ENCODE measurements at places on chromosomes 6 and 20.

DNA sequence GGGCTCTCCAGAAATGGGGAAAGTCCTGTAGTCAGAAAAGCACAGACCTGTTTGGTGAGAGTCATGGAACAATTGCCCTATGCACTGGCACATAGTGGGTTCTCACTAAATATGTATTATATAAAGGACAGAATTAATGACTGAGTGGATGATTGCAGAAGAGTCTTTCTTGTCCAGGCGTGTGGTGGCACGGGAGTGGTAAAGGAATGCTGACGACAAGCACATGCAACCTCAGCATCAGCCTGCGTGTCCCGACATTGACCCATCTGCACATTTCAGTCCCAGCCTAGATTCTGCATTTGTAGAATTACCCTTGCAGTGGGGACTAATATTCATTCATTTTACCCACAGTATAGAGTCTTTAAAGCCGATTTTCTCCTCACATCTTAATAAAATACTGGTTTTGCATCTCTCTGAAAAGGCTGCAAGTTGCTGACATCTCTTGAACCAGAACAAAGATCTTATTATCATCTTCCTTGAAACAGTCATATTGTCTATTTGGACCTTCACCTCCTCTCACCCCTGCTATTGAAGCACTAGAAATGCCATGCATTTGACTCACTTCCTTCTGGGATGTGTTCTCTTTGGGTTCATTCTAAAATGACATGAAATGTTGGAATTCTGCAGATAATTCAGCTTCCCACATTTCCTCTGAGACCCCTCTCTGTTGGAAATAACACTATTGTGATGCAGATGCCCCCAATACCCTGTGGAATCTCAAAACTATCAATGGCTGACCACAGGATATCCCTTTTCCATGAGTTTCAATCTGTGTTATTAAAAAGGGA lies 883.6 kb upstream of the FLRT3 start:
- DNase-seq: no peak

GRCh38 chr6:3773678-3774298 lies 22.3 kb upstream of the PXDC1 start:
- DNase-seq: no peak

DNA sequence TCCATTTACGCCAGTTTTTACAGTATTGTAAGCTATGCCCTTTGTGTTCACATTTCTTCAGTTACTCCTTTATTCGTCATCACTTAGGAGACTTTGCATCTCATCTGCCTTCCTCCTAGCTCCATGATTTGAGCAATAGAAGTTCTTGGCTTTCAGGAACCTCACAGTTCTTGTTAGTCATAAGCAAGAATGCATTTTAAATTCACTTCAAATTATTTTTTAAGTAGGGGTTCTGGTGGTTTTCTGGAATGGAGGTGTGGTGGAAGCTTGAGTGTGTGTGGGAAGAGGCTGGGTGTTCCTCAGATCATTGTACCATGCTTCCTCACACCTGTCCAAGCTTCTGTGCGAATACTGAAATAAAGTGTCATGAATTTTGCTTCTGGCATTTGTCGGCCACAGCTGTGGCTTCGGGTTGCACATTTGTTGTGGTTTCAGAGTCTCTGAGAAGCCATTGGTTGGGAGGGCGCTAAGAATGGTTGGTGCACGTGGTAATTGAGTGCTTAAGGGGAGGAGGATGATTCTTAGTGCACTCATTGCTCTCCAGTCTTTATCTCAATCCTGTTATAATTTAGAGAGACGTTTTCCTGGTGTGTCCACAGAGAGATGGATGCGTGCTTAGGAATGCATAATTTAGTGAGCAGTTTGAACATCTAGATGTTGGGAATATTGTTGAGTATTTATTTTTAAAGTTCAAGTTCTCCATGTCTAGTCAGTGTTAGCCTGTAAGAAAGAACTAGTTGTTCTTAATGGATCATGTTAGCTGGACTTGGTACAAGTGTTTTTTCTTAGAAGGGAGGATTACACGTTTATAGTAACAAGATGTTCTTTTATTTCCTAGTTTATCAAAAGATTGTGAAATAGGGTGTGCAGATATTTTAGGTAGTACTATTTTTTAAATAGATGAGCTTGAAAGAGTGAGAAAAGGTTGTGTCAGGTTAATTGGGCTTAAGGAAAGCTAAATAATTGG lies 31.9 kb downstream of the FOXO3 start:
- DNase-seq: no peak

DNA sequence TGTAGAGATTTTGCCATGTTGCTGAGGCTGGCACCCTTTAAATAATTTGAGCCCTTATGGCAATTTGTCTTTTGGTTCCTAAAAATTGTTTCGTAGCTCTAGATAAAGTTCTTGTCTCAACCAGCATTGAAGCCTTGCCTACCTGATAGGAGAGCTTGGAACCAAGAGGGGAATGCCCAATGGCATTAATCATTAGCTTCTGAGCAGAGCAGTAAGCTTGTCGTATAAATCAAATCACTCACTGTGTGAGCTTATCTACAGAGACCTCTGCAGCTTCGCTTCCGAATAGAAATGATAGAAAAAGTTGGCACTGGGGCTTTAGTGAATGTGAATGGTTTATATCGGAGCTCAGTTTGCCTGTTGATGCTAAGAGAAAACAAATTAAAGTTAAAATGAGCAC lies 10.7 kb downstream of the ANKRD6 start:
- DNase-seq: no peak

- DNase-seq: no peak
These were observed 356.2 kb downstream of the GJA1 start for GRCh38 chr6:121791396-121792315.

GRCh38 chr6:36120539-36120938 lies 9.8 kb upstream of the MAPK13 start:
- peak; percentile 35 for DNase-seq

GRCh38 chr6:45424451-45424861 lies 46.7 kb upstream of the SUPT3H start:
- DNase-seq: no peak

DNA sequence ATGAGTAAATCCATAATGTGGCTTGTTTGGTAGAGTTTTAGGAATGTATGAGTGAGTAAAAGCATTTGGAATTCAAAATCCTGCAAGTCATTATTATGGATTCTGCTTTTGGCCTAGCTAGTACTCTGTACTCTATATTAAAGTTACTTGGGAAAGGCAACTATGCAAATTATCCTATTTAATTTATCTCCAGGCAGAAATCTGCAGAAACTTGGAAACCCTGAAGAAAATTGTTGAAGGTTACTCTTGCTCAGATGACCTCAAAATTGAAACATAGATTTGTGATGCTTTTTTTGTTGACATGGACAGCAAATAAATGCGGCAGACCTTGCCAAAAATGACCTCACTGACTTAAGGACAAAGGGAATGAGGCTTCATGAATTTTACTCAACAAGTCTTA lies 477.1 kb upstream of the EYS start:
- DNase-seq: no peak

GRCh38 chr6:70819646-70820045 lies 137.2 kb downstream of the B3GAT2 start:
- DNase-seq: no peak

DNA sequence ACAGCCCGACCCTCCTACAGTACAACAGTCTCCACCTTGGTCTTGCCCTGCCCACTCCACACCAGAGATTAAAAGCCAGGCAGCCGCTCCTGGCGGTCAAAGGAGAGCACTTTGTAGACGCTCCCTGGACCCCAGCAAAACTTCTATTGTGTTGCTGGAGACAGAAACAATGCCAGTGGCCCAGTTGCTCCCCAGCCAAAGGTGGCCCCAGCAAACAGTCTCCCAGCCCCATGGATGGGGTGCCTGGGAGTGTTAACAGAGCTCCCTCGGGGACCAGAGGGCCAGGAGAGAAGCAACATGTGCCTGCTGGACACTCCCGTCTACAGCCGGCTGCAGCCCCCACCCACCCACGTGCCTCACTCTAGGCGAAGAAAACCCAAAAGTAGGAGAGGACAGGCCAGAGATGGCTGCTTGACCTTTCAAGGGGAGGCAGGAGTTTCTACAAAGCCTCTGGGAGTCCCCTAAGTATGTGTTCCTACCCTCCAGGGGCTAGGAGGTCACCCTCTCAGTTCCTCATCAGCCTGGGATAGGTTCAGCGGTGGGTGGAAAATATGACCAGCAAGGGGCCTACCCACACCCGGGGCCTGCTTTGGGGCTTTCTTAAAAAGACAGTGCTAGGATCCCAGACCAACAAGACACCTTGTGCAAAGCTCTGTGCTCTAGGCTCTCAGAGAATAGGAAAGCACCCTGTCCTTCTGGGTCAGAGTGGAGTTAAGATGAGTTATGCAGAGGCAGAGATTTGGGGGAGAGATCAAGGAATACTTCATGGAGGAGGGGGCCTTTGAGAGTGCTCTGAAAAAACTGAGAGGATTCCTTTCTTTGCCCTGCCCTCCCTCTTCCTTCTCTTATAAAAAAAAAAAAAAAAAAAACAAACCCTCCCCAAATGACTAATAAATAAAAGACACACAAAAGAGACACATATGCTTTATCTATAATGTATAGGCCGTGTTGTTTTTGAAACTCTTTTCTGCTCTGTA lies 19.0 kb upstream of the PREX1 start:
- DNase-seq: no peak

DNA sequence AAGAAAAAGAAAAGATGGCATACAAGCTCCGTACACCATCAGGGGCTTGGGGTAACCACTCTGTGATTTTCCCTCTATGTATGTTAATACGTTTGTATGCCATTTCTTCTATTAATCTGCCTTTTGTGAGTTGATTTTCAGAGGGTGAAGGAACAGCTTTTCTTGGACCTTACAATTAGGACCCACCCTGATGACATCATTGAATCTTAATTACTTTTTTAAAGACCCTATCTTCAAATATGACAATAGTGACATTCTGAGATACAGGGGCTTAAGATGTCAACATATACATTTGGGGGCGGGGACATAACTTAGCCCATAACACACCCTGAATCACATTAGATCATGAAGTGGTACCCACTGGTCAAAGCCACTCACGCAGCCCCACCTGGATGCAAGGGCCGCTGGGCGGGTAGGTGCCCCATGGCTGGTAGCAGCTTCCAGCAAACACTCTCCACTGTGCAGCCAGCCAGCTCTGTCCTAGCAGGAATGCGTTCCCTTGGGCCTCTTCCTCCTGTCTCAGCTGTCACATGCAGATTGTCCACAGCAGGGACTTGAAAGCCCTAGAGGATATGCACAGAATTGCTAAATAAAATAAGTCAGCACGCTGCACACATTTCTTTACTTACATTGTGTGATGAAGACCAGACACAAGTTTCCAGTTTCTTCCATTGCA lies 74.5 kb downstream of the FOXF2 start:
- DNase-seq: no peak

- no peak for DNase-seq
These were observed 509.3 kb downstream of the QKI start for GRCh38 chr6:163923658-163924411.

- DNase-seq: no peak
These were observed 868 bp downstream of the NCOA3 start for GRCh38 chr20:47502271-47503239.

GRCh38 chr6:6007366-6008088 lies 802 bp upstream of the NRN1 start:
- DNase-seq: no peak

DNA sequence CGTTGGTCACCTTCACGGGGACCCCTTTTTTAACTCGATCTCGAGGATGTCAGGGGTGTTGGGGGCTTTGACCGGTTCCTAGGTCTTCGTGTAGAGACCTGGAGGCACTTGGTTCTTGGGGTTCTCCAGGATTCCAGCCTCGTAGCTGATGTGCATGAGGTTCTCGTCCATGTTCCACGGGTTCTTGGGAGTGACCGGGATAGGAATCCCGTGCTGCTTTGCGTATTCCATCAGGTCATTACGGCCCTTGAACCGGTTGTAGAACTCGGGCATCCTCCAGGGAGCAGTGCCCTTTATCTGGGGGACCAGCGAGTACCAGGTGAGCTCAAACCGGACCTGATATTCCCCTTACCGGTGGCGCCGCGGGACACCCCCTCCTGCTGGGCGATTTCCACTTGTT lies 88.0 kb upstream of the RIPOR2 start:
- no peak for DNase-seq

DNA sequence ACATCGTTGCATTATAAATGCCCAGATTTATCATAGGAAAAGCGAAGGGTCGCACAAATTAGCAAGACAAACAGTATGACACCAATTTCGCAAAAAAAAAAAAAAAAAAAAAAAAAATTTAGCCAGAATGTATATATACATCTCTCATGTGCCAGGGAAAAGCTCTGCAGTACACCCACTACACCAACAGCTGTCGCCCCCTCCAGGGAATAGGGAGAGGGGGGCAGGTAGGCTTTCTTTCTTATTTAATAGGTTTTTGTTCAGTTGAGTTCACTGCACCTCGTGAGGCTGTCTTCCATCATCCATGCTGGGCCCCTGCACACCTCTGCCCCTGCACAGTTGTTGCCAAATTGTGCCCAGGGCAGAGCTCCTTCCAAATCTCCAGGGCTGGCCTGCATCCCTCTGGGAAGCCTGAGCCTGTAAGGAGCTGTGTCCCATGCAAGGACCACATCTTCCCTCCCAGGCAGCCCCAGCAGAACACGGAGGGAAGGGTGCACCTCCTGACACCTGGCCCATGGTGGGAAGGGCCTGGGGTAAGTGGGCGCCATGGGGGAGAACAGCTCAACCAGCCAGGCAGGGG lies 85.4 kb downstream of the NINL start:
- no peak for DNase-seq

- no peak for DNase-seq
These were observed 248.4 kb upstream of the JARID2 start for GRCh38 chr6:14997507-14997906.

GRCh38 chr20:18718129-18718528 lies 95.5 kb upstream of the SCP2D1 start:
- DNase-seq: no peak

GRCh38 chr6:135121434-135121833 lies 59.7 kb upstream of the MYB start:
- DNase-seq: no peak

- no peak for DNase-seq
These were observed 188.6 kb downstream of the ZDHHC14 start for GRCh38 chr6:157569543-157569942.

DNA sequence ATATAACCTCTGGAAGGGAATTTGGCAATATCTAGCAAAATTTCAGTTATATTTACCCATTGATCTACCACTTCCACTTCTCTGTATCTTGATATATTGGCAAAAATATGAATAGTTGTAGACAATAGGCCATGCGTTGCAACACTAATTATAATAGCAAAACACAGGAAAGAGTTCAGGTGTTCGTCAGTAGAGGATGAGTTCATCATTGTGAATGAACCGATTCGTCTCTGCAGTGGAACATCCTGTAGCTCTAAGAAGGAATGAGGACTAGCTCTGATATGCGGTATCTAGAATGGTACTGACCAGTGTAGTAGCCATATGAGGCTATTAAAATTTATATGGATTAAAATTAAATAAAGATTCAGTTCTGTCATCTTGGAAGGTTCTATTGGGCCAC lies 8.3 kb downstream of the FAM83D start:
- DNase-seq: no peak

DNA sequence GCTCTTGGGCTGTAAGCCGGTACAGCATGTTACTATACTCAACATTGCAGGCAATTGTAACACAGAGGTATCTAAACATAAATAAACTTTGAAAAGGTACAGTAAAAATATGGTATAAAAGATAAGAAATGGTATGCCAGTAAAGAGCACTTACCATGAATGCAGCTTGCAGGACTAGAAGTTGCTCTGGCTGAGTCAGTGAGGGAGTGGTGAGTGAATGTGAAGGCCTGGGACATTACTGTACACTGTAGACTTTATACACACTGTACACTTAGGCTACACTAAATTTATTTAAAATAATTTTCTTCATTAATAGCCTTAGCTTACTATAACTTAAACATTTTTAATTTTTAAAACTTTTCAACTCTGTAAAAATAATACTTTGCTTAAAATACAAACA lies 37.8 kb upstream of the ANKEF1 start:
- no peak for DNase-seq

GRCh38 chr6:11964729-11965335 lies 47.3 kb upstream of the HIVEP1 start:
- DNase-seq: no peak

All from stimulated activated CD4-positive, alpha-beta T cell treated with anti-CD3 and anti-CD28 coated beads, Interleukin-1b, Interleukin-23, amount 100 ng/mL, for 1 hour (primary cell).